ENCODE measurements at places on chromosomes 5 and 9.

- H3K4me3 ChIP-seq, result no peak overlapping the region
- no peak for DNase-seq
- no peaks in the 10 kb centered on the region for H3K4me1 ChIP-seq
- peaks cover 26% of the 10 kb centered on the region for H3K27me3 ChIP-seq
- no peaks in the 10 kb centered on the region for H3K36me3 ChIP-seq
Observed at GRCh38 chr5:133203317-133204305, 151.8 kb downstream of the HSPA4 start.

- H3K36me3 ChIP-seq, result no peaks in the 10 kb centered on the region
- DNase-seq, result no peak
- H3K4me1 ChIP-seq, result peaks cover 4% of the 10 kb centered on the region
- peaks cover 2% of the 10 kb centered on the region for H3K27me3 ChIP-seq
- no peak overlapping the region for H3K4me3 ChIP-seq
Observed at GRCh38 chr5:99019812-99020697, 91.2 kb upstream of the CHD1 start.

- no peaks in the 10 kb centered on the region for H3K36me3 ChIP-seq
- H3K27me3 ChIP-seq, result no peaks in the 10 kb centered on the region
- H3K4me1 ChIP-seq, result peaks cover 42% of the 10 kb centered on the region
- DNase-seq, result no peak
Observed at GRCh38 chr9:34988218-34989002, 1.1 kb upstream of the DNAJB5 start.

DNA sequence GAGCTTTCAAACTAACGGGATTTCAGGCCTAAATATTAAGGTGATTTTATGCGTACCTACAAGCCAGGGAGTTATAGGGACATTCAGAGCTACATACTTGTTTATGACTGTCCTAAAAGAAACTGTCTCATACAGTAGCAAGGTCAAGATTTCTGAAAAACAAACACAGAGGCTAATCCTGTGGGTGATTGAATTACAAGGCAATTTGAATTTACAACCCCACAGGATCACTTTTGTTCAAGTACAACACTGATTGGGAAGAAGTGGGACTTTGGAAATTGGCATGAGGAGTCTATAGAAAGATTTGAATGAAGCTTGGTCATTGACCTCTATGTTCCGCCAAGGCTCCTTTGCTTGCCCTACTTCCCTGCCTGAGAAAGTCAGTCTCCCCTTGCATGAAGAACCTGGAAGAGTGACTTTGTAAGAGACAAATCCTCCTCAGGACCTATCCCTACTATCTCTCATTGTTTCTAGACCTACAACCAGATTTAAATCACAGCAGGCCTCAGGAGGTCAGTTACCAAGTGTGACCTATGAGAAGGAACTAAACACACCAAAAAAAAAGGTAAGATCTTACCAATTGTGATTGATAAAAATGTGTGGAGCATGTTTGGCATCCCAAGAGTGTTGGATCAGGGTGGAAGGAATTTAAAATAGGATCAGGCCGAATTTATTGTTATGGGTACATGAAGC is 38.4 kb upstream of the CDC42SE2 start:
- H3K4me3 ChIP-seq, result no peak overlapping the region
- no peak overlapping the region for H3K27ac ChIP-seq
- H3K4me1 ChIP-seq, result peaks cover 4% of the 10 kb centered on the region
- H3K36me3 ChIP-seq, result no peaks in the 10 kb centered on the region
- no peaks in the 10 kb centered on the region for H3K27me3 ChIP-seq

Measured in natural killer cell treated with Interleukin-12 subunit alpha and Interleukin-12 subunit beta and Interleukin-15 and Interleukin-18, amount 100 ng/mL, for 72 hours (primary cell).